ENCODE measurements at places on chromosomes 7 and 10.

- no peak for DNase-seq
Observed at GRCh38 chr10:9900751-9901150, 1116.9 kb upstream of the CELF2 start.

DNA sequence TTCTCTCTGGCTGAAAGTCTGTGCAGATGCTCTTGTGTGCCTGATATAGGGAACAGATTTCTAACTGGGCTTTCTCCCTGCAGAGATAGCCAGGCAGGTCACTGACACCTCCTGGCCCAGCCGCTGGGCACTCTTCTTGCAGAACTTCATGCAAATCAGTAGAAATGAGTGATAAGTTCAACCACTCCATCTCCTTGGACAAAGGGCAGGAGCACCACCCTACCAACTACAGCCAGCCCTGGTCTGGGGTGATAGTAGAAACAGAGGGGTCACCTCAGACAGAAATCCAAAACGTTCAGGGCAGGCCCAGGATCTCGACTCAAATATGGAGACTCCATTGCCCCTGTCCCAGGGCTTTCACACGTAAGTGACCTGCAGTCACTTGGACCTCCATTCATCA is 917.8 kb upstream of the ZNF722 start:
- no peak for DNase-seq

- no peak for DNase-seq
Observed at GRCh38 chr10:100628061-100628460, 92.3 kb downstream of the HIF1AN start.

DNA sequence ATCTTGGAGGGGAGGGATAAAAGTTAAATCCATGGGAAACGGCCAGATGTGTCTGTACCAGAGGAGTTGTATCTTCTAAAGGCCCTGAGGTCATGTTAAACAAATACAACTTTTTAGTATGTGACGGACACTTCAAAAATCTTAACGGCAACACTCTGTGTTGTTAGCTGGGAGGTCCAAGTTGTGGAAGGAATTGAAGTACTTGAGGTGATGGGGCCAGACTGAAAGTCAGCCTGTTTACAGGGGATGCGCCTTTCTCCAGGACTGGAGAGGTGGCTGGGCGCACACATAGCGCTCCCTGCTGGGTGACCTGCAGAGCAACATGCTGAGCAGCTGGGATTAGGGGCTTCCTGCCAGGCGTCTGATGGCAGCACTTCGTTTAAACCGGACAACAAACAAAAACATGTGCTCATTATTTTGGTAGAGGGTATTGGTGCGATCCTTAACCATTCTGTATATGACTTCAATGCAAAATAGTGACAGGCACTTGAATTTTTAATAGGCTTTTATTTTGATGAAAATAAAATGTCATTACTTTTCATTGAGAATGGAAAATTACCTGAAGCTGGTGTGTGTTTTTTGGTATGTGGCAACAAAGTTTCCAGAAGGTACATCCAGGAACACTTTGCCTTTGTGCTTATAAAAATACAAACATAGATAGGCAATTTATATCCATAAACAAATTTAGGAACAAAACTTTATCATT is 198.2 kb downstream of the MLLT10 start:
- peak; percentile 60 for DNase-seq

DNA sequence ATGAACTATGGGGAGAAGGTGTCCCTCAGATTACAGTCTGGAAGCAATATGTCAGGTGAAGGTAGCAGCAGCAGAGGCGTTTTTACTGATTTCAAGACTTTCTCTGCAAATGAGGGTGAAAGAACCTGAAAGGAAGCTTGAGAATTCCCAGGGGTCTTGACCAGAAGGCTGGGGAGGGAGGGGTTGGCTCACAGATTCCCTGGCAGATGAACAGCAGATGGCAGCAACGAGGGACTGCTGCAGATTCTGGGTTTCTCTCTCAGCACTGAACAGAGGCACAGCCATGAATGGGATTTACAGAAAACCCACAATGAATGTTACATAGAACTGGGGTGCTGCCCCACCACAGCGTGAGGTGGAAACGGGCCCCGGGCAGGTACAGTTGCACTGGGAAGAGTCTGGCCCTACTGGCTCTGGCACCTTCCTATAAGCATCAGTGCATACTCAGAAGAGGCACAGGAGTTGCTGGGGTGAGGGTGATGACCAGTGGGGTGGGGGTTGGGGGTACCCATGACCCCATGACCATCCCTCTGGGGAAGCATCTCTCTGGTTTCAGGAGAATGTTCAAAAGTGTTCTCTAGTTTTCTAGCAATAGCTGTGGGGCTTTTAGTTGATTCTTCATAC is 317.8 kb downstream of the SH2D4B start:
- no peak for DNase-seq

- DNase-seq: no peak
Observed at GRCh38 chr10:89171996-89172395, 35.1 kb downstream of the CH25H start.

- no peak for DNase-seq
Observed at GRCh38 chr10:14659626-14660196, 115.0 kb downstream of the FAM107B start.

DNA sequence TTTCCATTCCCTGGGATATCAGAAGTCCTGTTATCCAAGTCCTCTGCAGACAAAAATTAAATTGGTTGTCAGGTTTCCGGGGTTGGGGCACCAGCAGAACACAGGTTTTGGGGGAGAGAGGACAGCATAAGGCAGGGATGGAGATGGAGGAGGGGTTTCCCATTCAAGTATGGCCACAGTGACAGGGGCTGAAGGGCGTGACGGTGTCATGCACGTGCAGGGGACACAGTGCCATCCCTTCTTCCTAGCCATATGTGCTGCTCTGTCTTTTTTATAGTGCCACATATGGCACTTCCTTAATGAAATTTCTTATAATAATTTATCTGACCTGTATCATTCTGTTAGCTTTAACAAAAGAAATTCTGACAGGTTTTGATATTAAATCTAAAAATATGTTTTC is 259.2 kb downstream of the PTEN start:
- no peak for DNase-seq

GRCh38 chr7:94374231-94374630 is 20.5 kb upstream of the COL1A2 start:
- peak; percentile 93 for DNase-seq

- no peak for DNase-seq
Observed at GRCh38 chr10:4357911-4358310, 468.1 kb upstream of the AKR1E2 start.

DNA sequence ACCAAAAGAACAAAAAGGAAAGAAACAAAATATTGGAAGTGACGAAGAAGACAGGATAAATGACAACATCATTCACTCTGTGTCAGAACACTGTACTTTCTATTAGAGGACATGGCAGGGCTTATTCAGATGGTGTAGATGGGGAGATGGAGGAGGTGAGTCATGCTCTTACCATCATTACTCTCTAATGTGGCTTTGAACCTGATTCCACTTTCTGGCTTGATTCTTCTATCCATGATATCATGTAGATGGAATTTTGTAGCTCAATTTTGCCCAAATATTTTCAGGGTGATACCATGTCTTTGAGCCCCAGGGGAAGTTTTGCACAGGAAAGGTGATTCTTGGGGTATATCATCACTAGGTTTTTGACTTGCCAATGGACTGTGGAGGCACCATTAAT is 91.7 kb downstream of the CFAP58 start:
- peak; percentile 78 for DNase-seq

- DNase-seq: no peak
Observed at GRCh38 chr7:77205706-77206105, 6.1 kb upstream of the FGL2 start.

DNA sequence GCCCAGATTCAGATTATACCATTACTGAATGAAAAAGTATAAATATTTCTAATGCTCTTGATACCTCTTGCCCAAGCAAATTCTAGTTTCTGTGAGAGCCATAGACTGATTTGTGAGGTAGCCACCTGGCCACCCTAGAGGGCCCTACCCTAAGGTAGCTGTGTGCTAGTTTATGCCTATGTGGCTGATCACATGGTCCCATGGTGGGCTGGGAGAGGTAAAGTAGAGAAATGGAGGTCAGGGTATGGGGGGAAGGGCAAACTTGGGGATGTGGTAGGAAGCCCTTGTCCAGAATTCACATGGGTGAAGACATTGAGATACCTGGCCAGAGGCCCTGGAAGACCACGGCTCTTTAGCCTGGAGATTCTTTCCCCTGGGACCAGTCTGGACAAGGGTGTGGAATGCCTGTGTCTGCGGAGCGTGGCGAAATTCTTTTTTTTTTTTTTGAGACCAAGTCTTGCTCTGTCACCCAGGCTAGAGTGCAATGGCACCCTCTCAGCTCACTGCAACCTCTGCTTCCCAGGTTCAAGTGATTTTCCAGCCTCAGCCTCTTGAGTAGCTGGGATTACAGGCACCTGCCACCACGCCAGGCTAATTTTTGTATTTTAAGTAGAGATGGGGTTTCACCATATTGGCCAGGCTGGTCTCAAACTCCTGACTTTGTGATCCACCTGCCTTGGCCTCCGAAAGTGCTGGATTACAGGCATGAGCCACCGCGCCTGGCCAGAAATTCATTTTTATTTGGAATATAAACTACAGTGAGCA is 639.4 kb downstream of the ACTR3B start:
- DNase-seq: no peak

- peak; percentile 12 for DNase-seq
Observed at GRCh38 chr10:34816501-34817002, 1.5 kb upstream of the PARD3 start.

DNA sequence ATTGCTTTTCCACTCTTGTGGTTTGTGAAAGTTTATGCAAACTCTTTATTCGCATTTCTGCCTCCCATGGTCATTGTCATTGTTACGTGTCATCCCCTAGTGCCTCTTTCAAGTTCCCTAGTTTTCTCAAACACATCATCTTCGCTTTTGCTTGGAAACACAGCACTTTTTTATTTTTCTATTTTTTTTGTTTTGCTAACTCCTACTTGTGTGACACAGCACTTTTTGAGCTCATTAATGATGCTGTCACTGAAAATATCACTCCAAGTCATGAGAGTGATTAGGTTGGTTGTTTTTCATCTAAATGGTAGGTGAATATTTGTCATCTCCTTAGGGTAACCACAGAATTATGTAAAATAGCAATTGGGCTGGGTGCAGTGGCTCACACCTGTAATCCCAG is 8.5 kb upstream of the STX1A start:
- DNase-seq: no peak

DNA sequence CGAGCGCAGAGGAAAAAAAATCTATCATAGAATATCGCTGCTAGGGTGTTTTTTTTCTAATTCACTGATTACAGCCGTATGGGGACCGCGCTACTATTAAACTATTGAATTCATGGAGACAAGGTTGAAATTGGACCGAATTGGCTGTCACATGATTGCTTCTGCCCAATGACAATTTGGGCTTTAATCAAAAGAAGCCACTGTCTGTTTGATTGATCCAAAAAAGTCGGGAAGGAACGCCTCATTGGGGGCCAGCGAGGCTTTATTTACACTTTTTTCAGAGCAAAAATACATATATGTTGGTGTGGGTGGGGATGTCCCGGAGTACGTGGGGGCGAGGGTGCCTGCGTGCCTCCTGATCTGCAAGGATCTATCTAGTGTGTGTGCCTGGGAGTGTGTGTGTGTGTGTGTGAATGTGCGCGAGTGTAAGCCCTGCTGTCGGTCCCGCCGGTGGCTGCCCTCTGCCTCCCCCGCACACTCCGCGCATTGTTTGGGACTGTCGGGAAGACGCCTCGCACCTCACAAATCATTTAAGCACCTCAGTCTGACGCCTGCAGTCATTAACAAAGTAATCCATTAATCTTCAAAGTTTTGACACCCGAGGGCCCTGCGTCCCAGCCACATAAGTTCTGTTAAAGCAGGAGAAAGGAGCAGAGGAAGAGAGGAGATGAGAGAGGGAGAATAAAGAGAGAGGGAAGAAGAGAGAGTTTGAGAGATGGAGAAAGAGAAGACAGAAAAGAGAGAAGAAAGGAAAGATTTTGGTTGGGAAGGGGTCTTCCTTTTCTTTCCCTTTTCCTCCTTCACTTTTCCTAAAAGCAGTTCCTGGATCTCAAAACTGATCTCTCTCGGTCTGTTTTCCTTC is at the start of gene HOXA2:
TSS of gene HOXA2 (minus strand) at position 103 of the 862 bp plus-strand sequence. CDS start 183 bp downstream, outside the sequence.
- no peak for DNase-seq

DNA sequence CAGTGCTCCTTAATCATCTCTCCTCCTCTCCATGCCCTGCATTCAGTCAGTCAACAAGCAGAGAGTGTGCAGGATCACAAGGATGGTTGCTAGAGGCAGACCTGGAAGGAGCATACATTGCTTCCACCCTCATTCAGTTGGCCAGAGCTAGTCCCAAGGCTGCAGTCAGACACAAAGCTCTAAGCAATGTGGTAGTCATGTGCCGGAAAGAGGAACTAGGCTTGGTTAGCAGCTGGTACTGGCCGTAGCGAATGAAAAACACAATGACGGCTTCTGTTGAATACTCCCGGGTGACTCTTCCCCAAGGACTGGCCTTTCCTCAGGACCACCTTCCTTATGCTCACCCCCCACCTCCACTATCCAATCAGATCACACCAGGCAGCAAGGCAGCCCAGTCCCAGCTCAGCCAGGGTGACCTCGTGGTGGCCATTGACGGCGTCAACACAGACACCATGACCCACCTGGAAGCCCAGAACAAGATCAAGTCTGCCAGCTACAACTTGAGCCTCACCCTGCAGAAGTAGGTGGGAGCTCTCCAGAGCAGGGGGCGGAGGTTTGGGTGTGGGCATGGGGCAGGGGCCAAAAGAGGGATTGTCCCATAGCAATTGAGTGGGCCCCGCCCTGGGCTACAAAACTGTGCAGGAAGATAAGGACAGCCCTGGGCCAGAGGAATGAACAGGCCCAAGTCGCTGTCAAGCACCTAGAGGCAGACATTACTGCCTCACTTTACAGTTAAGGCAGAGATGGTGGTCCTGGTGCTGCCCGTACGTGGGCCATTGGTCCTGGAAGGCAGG is 10.9 kb downstream of the LDB3 start:
- DNase-seq: no peak

DNA sequence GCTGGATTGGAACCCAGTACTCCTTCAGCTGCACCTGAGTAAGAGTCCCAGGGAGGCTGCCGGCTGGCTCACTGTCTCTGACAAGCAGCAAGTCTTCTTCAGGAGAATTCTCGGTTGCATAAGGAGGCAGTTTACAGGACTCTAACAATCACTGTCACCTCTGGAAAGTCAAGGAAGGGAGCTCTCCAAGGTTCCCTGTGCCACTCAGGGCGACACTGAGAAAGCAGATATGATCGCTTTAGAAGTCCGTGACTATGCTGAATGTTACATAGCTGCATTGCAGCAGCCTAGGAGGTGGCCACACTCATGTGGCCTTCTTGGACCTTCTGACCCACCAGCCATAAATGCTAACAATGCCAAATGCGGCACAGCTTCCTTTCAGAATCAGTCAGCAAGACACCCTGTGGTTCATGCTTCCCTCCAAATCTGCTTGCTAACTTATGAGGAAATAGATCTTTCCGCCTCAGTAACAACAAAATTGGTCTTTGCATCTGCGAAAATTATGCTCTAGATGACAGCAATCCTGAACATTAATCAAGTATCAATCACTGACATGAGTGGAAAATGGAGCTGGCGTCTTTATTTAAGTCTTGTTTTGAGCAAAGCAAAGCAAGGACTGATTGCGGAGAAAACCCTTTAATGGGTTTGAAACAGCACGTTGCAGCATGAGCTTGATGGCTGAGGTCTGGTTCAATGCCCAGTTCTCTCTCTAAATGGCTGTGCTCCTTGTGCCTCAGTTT is 132.9 kb downstream of the ATXN7L1 start:
- no peak for DNase-seq
